ENCODE measurements at places on chromosomes 2 and 18.

DNA sequence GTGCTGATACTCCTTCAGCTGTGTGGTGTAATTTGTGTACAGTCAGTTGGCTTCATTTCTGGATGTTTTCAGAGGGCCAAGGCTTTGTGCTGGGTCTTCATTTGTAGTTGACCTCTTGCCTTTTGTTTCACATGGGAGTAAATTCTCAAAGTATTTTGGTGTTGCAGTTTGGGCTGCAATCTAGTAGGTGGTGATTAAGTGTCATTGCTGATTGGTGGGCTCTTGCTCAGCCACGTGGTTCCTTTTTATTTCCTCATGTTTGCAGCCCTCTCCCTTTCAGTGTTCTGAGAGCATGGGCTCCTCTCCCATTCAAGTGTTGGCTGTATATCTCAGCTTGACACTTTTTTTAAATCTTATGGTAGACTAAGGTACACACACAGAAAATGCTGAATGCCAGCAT, 96.8 kb downstream of the SNTG2 start:
- peaks cover 33% of the 10 kb centered on the region for H3K27me3 ChIP-seq
- H3K4me1 ChIP-seq = no peaks in the 10 kb centered on the region
- H3K4me3 ChIP-seq = no peak overlapping the region

DNA sequence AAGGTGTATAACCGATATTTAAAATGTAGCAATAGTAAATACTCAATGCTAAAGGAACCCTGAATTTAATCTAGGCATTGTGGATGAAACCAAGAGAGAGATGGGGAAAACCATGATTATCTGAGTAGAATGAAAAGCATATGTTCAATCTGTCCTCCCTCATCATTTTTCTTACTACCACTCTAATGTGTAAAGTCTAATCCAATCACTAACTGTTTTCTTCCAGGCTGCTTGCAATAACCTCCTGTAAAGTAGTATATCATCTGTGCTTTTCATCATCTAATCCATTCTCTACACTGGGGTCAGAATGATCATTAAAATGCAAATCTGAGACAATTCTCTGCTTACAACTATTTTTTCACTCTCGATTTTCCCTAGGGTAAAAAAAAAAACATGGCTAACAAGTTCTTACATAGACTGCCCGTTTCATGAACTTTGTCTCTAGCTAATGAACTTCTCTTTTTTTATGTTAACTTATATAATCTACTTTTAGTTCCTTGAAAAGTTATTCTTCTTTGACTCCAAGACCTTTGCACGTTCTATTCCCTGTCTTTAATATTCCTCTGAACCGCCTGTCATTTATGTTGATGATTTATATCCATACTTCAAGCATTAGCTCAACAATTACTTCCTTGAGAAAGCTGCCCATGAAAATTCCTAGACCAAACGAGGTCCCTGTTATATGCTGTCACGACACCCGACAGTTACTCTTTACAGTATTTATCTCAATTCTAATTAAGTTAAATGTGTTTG, 94.7 kb upstream of the SLC8A1 start:
- no peak overlapping the region for H3K4me3 ChIP-seq
- no peak overlapping the region for H3K27ac ChIP-seq
- H3K4me1 ChIP-seq = no peaks in the 10 kb centered on the region
- no peaks in the 10 kb centered on the region for H3K36me3 ChIP-seq
- no peaks in the 10 kb centered on the region for H3K27me3 ChIP-seq

DNA sequence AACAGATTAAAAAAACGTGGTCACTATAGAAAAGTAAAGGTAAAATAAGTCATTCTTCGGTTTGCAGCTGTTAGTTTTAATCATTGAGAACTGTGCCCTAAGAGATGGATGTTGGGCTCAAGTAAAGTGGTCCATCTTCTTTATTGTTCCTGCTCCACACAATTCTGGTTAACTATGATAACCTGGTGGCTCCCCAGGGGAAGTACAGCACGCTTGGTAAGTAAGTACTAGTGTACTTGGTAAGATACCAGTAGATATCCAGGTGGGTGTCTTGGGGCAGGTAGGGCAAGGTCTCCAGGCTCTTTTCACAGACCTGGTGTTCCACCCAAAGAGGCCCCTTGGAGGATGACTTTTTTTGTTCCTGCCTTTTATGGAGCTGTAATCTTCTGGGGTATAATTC, 31.6 kb upstream of the DLX2 start:
- H3K4me1 ChIP-seq = no peaks in the 10 kb centered on the region
- H3K27me3 ChIP-seq = peaks cover 36% of the 10 kb centered on the region
- no peak for DNase-seq
- no peak overlapping the region for H3K4me3 ChIP-seq
- H3K27ac ChIP-seq = no peak overlapping the region
- no peaks in the 10 kb centered on the region for H3K36me3 ChIP-seq

DNA sequence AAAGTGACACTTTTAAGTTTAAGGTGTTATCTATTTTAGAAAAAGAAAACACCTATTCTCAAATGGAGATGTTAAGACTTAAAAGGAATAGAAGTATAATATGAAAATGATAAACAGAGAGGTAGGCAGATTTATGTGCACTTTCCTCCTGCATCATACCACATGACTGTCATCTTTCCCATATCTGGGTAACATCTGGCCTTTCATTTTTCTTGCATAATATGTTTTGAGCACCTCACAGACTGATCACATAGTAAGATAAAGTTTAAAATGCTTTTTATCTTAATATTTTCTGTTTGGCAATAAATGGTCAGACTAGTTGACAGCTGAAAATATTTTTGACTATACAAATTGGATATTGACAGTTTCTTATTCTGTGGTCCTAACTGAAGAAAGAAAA, 1852.1 kb upstream of the PIK3C3 start:
- H3K4me3 ChIP-seq = no peak overlapping the region
- H3K36me3 ChIP-seq = peaks cover 3% of the 10 kb centered on the region
- no peaks in the 10 kb centered on the region for H3K27me3 ChIP-seq
- no peak overlapping the region for H3K27ac ChIP-seq

DNA sequence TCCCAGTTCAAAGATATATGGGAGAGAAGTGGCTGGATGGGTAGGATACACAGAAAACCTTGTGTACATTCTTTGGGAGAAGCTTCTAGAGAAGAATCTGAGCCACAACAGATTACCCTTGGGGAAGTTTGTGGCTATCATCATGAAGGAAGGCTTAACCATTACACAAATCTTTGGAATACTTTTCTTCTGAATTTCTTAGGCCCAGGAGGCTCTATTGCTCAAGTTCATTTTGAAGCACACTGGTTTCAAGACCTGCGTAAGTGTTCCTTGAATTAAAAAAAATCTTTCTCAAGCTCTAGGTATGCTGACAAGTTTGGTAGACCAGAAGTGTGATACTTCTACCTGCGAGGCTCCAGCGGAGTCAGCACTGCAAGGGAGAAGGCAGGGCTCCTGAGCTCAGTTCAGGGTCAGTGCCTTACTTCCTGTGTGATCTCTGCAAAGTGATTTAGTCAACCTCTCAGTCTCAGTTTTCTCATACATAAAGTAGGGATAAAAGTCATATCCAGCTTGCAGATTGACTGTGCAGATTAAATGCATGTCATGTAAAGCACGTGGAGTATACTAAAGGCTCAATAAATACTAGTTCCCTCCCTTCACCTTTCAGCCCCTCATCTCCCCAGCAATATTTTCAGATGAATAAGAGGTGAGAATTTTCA, 438.6 kb downstream of the DLGAP1 start:
- H3K4me1 ChIP-seq = no peaks in the 10 kb centered on the region
- no peaks in the 10 kb centered on the region for H3K27me3 ChIP-seq
- no peaks in the 10 kb centered on the region for H3K36me3 ChIP-seq
- no peak overlapping the region for H3K4me3 ChIP-seq
- DNase-seq = no peak
- H3K27ac ChIP-seq = no peak overlapping the region

GRCh38 chr2:3498783-3499394, 20.4 kb downstream of the ADI1 start:
- H3K27ac ChIP-seq = no peak overlapping the region
- no peaks in the 10 kb centered on the region for H3K4me1 ChIP-seq
- H3K27me3 ChIP-seq = no peaks in the 10 kb centered on the region
- no peak for DNase-seq
- no peak overlapping the region for H3K4me3 ChIP-seq

DNA sequence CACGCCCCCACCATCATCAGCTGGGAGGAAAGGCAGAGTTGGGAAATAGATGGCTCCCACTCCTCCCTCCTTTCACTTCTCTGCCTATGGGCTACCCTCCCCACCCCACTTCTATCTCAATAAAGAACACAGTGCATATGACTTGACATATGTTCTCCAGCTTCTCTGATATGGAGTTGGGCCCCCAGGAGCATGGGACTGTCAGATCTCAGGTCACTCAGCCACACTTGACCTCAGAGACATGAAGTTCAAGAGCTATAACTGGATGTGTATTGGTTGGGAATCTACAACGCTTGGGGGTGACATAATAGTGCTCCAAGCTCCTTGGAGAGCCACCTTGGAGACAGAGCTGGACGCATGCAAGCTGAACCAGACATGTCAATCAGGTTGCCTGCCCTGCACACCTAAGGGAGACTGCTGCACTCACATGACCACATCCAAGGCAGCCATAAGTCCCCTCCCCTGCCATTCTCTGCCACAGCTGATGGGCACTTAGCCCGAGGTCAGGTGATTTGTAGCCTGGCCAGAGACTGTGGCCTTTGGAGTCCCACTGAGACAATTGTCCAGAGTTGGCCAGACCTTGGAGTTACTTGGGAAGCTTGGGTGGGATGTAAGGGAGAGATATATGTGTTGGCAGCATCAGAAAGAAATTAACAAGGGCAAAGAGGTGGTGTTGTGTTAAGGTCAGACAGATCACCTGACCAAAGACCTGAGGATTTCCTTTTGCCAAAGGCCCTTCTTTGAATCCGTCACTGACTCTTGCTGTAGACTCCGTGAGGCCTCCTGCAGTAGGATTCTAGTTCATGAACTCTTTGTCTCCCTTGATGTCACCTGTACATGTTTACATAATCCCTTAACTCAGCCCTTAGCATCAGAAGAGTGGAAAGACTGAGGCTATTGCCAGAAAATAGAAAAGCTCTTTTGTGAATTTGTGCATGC, 3.7 kb downstream of the INHA start:
- H3K27me3 ChIP-seq = peaks cover 76% of the 10 kb centered on the region
- H3K27ac ChIP-seq = no peak overlapping the region
- no peak for DNase-seq

DNA sequence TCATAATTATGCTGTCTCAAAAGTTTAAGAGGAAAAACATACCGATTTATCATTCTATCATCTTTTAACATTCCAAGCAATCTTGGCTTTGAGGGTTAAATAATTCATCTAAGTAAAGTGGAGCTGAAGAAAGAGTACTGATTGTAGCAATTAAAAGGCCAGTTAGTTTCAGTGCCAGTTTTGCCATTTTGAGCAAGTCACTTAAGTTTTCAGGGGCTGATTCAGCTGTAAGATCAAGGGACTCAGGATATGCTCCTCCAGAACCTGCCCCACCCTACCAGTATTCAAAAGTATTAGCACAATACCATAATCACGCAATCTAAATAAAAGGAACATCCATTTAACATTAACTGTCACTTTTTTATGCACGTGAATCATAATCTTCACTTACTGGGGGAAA, 1.9 kb downstream of the SS18 start:
- H3K4me3 ChIP-seq = peak overlapping the region; percentile 89
- H3K27me3 ChIP-seq = no peaks in the 10 kb centered on the region
- H3K27ac ChIP-seq = no peak overlapping the region

DNA sequence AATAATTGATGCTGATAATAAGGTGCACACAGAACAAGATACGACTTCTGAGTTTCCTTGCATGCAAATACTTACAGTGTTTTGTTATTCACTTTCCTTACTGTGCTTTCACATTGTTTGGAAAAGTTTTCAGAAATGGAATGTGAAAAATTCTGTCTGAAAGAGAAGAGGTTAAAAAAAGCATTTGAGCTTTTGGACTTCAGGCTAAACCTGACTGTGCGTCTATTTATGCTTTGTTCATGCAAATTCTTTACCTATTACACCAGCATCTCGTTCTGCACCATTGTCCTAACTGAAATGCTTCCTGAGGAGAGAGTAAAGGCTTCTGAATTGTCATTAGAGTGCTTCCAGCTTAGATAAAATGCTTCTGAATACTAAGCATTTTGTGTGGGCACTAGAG, 61.4 kb downstream of the LHCGR start:
- peaks cover 11% of the 10 kb centered on the region for H3K27me3 ChIP-seq

GRCh38 chr2:68806511-68807109, 64.6 kb downstream of the BMP10 start:
- H3K27ac ChIP-seq = peak overlapping the region; percentile 68
- no peak for DNase-seq
- H3K4me1 ChIP-seq = peaks cover 59% of the 10 kb centered on the region
- no peaks in the 10 kb centered on the region for H3K27me3 ChIP-seq
- no peak overlapping the region for H3K4me3 ChIP-seq
- peaks cover 64% of the 10 kb centered on the region for H3K36me3 ChIP-seq

DNA sequence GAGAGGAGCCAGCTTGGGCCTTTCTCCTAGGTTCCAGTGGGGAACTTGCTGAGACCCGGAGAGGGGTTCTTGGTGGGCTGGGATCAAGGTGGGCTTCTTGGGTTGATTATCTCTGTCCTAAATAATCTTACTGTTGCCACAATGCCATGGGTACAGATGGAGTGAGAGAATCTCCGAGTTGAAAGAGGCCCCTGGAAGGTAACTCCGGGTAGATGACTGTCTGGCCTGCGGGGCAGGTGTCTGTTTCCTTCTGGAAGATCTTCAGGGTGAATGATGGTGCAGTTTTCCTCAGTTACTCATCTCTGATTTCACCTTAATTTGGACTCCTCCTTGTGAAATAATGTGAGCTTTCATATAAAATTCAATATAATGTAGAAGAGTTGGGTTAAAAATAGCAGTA, 159.4 kb downstream of the ACTR3 start:
- peaks cover 38% of the 10 kb centered on the region for H3K27me3 ChIP-seq
- no peak for DNase-seq
- no peak overlapping the region for H3K27ac ChIP-seq
- no peaks in the 10 kb centered on the region for H3K4me1 ChIP-seq
- no peak overlapping the region for H3K4me3 ChIP-seq

DNA sequence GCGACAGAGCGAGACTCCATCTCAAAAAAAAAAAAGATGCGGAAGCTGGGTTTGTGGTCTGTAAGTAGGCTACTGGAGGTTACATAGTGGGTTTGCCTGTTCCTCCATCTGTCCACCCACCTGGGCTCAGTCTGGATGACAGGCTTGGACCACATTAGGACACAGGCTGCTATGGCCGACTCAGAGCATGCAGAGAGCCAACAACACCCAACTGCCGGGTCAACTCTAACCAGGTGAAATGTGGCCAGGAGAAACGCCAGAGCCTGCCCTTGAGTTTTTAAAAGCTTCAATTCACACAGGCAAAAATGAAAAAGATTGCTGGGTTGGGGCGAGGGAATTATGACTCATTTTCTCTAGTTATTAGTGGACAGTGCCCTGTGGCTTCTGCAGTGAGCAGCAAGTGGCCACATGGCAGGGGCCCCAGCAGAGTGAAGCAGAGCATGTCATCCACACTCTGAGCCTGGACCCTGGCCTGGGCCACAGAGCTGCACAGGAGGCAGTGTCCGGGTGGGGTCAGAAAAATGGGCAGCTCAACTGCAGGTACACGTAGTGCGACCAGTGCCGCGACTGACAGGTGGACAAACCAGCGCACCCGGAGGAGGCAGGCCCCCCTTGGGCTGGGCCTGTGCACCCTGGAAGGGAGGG, 67.4 kb downstream of the BIN1 start:
- no peaks in the 10 kb centered on the region for H3K36me3 ChIP-seq
- H3K27ac ChIP-seq = no peak overlapping the region
- H3K4me1 ChIP-seq = no peaks in the 10 kb centered on the region
- no peaks in the 10 kb centered on the region for H3K27me3 ChIP-seq
- DNase-seq = no peak

Data from effector memory CD8-positive, alpha-beta T cell (primary cell).